CD4-positive, alpha-beta T cell treated with Interleukin-15 for 4 hours (primary cell): ENCODE measurements at places on chromosomes 12 and 14.

- no peak for DNase-seq
These were observed 75.7 kb downstream of the LRRK2 start for GRCh38 chr12:40300490-40300889.

DNA sequence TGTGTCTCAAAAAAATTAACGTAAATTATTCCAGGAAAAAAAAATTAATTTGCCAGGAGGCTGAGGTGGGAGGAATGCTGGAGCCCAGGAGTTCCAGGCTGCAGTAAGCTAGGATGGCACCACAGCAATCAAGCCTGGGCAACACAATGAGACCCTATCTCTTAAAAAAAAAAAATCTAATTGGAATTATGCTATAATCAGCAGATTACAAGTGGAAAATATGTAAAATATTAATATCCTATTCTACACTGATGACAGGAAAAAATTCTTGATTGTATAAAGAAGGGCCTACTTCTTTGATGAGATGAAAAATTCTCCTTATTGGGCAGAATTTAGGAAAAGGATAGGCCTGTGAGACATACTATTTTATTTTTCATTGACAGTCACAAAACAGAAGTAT, 114.0 kb downstream of the RALGAPA1 start:
- DNase-seq = no peak

DNA sequence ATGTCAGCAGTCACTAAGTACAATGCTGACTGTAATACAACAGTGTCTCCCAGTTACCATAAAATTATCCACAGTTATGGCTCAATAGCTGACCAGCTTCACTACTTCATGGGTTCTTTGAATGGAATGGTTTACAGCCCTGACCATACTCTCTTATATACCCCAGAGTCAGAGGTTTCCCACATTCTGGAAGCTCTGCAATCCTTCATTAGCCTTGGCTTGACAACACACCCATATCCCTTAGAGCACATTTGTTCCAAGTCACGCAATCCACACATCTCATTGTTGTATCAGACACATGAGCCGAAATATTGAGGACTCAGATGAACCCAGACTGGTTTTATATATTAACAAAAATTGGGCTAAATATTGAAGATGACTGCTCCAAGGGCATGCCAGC, 209.4 kb upstream of the PLXNC1 start:
- no peak for DNase-seq

GRCh38 chr12:56188778-56189098, 545 bp downstream of the SMARCC2 start:
- DNase-seq = no peak

DNA sequence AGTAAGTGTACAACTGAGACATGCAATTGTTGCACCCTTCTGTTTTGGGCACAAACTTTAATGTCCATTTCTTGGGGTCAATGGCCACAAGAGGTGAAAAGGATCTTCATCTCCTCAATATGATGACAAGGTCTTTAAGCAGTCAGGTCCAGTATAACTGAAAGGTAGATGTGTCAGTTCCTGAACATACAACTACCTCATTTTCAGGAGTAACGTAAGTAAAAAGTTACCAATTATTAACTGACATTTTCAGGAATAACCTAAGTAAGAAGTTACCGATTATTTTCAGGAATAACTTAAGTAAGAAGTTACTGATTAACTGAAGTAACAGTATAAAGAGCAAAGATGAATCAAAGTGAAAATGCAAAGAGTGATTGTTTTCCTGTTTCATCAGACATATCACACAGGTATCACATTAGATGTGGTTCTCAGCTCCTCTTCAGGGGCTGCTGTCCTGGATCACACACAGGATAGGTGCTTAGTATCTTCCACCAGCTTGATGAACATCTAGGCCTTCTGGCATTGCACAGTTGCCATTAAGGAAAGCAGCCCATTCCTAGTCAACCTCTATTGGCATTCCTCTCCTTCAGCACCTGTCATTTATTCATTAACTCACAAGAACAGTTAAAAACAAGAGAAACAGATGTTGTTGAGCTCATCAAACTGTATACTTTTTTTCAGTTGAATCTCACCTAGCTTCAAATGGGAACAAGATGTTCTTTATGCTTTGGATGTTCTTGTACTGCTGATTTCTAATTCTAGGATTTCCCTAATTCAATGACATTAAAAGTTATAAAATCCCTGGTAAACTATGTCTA, 200.0 kb downstream of the FOXG1 start:
- no peak for DNase-seq

GRCh38 chr12:1459339-1459738, 135.0 kb downstream of the FBXL14 start:
- DNase-seq = no peak

- peak; percentile 2 for DNase-seq
These were observed 122.0 kb downstream of the TMEM117 start for GRCh38 chr12:43957732-43958372.

GRCh38 chr12:96828169-96828789, 78.8 kb upstream of the NEDD1 start:
- no peak for DNase-seq

- DNase-seq = no peak
These were observed 27.5 kb downstream of the SLC25A29 start for GRCh38 chr14:100278702-100279101.

DNA sequence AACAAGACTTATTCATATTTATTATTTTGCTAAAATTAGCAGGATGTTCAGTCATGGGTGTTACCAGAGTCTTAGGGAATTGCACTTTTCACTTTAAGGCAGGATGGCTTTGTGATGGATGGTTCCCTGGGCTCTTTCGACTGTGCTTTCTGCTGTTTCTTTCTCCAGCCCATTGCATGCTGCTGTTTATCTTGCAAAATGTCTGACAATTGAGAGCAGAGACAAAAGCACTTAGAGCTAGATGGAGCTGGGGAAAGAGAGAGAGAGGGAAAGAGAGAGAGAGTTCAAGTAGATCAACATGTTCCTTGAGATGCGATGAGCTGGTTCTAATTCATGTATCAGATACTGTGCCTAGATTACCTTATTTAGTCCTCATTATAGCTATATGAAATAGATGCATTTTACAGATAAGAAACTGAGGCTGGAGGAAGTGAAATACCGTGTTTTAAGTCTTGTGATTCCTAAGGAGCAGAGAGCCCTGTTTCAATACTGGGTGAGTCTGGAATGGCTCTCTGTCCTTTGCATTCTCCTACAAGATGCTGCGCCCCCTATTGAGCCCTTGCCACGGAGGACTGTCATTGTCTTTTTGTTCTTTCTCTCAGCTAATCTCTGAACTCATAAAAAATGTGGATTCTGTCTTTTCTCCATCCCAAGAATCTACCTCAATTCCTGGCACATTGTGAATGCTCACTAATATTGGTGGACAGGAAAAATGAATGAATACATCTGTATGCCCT, 227.9 kb downstream of the ALG10B start:
- DNase-seq = no peak

DNA sequence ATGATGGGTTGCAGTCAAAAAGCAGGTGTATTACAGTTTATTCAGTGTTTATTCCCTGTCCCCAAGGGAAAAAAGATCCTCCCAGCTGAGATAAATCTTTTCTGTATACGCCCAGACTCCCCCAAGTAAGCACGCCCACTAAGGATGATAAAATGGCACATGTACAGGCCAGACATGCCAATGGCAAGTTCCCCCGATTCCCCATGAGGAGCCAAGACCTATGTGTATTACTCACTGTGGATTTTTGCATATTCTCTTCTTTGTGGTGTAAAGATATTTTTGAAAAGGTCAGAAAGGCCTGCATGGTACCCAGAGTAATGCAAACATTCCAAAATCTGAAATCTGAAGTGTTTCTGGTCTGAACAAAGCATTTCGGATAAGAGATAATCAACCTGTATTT, 22.2 kb downstream of the NR2C1 start:
- DNase-seq = no peak

- DNase-seq = no peak
These were observed 23.7 kb downstream of the YLPM1 start for GRCh38 chr14:74786796-74787315.

GRCh38 chr14:24353559-24354481, 14.0 kb upstream of the RIPK3 start:
- no peak for DNase-seq

DNA sequence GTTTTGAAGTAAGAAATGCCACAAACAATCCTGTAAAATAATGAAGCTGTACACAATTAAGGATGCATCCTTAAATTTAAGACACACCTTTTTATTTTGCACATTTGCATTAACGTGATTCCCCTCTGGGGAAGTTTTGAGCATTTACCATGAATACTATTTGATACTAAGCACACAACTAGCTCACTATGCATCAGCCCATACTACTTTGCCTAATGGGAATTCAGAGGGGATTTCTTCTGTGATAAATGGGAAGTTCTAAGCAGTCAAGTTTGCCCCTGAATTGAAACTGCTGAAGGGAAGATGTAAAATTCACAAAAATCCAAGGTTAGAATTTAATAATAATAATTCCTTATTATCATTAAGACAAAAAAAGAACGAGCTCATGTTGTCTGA, 27.4 kb downstream of the SINHCAF start:
- no peak for DNase-seq

DNA sequence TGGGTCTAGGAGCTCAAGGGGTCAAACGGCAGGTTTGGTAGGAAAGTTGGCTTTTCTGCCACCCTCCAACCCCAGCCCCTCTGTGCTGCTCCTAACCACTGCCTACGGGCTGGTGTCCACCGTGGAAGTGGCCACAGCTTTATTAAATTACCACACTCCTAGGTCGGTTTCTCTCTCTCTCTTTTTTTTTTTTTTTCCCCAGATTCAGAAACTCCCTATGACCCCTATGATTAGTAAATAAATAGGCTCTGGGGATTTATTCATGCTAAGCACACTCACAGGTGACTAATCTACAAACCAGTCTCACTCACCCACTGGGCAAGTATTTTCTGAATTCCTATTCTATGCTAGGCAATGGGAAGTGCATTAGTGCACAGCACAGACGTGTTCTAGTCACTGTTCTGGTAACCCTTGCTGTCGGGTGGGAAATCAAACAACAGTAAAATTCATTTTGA, 8.7 kb upstream of the DDX47 start:
- DNase-seq = no peak

- no peak for DNase-seq
These were observed 47.4 kb upstream of the FLRT2 start for GRCh38 chr14:85482552-85482951.

GRCh38 chr14:34277191-34277590, 184.8 kb downstream of the SPTSSA start:
- no peak for DNase-seq

DNA sequence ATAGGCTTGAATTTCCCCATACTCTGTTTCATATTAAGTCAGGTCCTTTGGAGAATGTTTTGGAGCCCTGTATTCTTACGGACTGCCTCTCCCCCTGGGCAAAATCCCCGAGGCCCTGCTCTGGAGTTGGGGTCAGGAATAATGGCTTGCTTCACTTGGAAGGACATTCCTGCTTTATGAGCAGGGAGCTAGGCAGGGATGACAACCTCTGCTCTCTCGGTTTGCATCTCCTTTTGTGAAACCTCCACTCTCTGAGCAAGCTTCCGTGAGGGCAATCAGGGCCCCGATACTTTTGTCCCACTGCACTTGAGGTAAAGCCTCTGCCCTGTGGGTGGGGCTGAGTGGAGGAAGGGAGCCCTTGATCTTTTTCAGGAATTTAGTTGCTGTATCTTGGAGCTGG, 19.3 kb downstream of the OS9 start:
- DNase-seq = no peak

DNA sequence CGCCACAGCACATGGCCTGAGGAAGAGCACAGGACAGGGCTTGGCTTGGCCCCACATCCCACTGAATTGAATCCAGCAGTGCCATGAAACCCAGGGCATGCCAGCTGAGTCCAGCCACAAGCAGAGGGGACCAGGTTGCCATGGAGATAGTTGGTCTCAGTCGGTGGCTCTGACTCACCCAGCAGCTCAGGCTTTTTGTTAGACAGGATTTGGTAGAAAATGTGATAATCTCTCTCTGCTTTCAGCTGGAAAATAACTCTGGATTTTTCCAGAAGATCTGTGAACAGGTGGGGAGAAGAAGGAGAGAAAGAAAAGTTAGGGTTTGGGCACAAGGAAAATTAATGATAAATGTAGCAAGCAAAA, 4.8 kb downstream of the MYH7 start:
- DNase-seq = no peak

GRCh38 chr14:101457301-101457935, 103.9 kb upstream of the DIO3 start:
- DNase-seq = no peak

GRCh38 chr14:64636980-64637429, 67.2 kb upstream of the PLEKHG3 start:
- no peak for DNase-seq

DNA sequence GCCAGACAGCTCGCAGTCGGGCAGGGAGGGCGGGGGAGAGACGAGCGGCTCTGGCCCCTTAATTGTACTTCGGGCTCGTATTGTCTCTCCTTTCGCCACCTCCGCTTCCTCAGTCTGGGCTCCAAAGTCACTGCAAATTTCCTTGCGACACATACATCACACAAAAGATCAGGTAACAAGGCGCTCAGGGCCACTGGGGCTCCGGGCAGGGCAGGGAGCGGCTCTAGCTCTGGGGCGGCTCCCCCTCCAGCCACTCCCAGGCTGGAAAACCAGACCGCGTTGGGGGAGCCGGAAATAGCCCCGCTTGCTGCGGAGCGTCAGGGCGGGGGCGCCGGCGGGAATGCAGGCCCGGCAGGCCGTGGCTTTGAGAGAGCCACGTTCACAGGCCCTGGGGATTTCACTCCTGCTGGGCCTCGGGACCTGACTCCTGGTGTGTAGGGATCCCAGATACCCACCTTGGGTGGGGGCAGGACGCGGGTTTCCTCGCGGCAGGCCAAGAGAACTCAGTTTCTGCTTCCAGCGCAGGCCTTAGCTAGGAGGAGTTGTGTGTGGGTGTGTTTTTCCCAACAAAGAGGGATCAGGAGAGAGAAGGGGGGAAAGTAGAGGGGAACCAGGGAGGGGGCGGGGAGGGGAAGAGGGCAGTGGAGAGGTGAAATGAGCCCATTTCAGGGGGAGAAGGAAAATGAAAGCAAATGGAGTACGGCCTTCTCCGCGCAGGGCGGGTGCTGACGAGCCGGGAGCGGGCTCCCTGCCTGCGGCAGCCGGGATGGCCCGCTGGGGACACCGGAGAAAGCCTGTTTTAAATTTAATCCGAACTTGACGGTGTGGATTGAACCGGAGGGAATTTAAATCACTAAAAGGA, 4.4 kb upstream of the HOXC9 start:
- no peak for DNase-seq

DNA sequence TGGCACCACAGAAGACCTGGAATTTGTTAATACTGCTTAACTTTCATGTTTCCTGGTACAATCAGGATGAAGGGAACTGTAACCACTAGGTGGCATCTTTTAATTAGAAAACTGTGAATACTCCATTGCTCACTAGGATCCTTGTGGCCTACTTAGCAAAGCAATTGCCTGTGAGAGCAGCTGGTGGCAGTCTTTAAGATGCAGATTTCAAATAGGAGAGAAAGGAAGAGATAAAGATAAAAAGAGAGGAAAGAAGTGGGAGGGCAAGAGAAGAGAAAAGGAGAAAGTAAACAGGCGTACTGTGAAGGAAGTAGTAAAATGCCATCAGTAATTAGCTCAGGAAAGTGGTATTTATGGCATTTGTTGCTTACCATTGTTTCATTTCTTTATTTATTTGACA, 114.5 kb downstream of the RAD51B start:
- peak; percentile 45 for DNase-seq

GRCh38 chr12:19978193-19978592, 390.1 kb upstream of the PDE3A start:
- no peak for DNase-seq
